Upper lobe of left lung (tissue), 6 donors: ENCODE measurements at places on chromosomes 12 and 14. TPM values are rescaled to one million over a fixed set of nuclear protein-coding genes. Genes with fewer than 3 reads are reported as not detected.

DNA sequence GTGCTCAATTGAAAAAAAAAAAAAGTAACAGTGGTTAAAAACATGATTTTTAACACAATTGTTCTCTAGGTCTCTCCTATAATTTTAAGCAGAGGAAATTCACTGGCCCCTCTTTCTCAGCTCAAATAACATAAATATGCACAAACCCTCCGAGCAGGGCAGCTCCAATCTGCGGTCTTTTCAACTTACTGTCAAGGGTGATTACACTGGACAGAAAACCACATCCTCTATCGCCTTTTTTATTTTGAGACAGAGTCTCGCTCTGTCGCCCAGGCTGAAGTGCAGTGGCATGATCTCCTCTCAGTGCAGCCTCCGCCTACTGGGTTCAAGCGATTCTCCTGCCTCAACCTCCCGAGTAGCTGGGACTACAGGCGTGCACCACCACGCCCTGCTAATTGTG lies 16.5 kb upstream of the GABARAPL1 start:
- no peak for DNase-seq

SEL1L gene
- total RNA-seq = 81.6 TPM

GRCh38 chr14:50003213-50004021 lies 110.5 kb downstream of the ARF6 start:
- DNase-seq = peak; percentile 95

OR4N5 gene
- total RNA-seq = not detected

IQSEC3 gene
- 17.8 TPM for total RNA-seq

TAS2R43 gene
- 10.5 TPM for total RNA-seq

SSPN gene
- 38.8 TPM for total RNA-seq

DNA sequence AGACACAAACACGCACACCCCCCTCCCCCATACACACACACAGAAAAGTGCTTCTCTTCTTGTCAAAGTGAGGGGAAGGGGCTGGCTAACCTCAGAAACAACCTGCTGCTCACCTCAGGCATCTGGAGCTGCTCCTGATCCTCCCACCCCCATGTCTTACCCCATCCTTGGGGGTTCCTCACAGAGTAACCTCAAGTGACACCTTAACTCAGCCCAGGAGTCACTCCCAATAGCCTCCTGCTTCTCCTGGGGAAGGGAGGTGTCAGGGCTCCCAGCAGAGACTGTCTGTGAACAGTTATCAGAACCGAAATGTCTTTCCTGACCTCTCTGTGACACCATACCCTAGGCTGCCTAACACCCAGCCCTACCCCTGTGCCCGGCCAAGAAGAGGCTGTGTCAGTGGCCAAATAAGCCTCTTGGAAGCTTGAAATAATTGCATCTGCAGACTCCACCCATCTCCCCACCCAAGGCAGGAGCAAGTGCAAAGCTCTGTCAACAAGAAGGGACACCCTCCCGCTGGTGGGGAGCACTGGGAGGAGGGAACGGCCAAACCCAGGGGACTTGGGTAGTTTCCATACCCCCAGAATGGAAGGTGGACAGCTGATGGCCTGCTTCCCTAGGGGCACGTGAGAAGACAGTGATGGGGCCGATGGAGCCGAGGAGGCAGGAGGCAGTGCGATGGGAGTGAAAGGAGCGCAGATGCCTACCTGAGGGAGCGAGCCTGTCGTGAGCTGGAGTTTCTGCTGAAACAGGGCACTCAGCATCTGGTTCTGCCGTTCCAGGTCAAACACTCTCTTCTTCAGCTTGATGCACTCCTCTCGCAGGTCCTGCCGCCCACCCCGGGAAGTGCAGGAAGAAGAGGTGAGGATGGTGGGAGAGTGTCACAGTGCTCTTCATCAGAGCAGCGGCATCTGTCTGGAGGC lies 26.8 kb downstream of the NCKAP5L start:
- no peak for DNase-seq

DNA sequence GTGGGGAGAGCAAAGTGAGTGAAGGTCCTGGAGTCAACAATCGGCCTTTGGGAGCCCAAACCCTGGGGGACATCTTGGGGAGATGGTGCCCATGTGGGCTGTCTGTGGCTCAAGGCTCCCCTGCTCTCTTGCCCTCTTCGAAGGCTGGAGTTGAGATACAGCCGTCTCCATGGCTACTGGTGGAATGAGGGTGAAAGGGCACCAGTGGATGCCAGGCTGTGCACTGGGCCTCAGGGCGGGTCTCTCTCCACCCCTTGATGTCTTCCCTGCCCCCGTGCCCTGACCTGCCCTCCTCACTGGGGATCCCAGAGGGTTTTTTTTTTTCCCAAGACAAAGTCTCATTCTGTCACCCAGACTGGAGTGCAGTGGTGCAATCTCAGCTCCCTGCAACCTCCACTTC lies 2.0 kb upstream of the ANKRD9 start:
- DNase-seq = no peak

GRCh38 chr14:90828642-90829487 lies 12.6 kb upstream of the TTC7B start:
- DNase-seq = peak; percentile 60

DNA sequence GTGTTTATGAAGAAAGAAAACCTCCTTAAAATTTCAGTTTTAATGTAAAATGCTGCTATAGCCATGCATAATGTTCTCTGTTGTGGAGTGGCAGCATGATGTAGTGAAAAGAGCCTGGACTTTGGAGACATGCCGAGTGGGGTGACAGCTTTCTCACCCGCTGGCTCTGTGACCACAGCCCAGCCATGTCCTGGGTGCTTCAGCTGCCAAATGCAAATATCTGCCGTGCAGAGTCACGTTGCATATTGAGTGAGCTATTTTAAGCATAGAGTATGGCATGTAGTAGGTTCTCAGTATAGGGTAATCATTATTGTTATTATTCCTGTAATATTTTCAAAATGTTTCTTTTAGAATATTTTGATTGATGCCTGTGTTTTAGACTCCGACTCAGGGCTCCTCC lies 15.5 kb upstream of the TCTN2 start:
- no peak for DNase-seq

DNA sequence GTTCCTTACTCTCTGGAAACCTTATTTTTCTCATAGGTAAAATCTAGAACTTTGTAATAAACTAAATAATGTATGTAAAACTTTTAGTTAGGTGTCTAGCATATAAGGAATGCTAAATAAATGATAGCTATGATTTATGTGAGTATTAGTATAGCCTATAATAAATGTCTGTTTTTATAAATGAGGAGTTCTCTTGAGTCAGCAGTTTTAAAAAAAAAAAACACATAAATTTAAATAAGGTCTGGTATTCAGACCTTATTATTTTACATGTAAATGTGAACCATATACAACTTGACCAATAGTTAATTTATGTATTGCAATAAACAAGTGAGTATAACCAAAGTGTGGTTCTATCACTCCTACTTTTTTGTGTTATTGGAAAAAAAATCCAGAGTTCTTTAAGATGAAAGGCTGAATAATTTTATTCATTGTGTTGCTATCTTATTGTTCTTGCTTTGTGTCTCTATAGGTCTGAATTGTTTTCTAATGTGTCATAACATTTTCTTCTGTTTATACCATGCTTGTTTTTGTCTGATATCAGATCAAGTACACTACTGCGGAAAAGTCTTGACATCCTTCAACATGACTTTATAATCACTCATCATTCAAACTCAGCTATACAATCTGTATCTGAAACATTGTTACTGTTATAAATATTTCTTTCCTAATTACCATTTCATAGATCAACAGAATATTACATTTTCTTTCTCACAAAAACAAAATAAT lies 115.7 kb downstream of the RASSF9 start:
- no peak for DNase-seq

DNA sequence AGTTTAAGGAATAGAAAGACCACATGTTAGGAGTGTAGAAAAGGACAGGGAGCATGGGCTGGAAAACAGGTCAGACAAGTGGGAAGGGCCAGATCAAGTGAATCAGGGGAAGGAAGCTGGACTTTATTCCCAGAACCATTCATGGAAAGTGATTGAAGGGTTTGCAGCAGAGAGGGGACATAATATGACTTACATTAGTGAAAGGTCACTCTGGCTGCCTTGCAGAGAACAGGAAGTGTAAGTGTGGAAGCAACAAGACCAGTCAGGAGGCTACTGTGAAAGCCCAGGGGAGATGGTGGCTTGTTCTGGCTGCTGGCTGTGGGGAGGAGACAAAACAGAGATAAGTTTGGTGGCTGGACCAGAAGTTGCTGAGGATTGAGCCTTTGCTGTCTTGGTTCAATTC lies 69.1 kb downstream of the VCPKMT start:
- DNase-seq = no peak

NDRG2 gene
- total RNA-seq = 94.1 TPM

- no peak for DNase-seq
Measured at GRCh38 chr14:80493620-80494019, 282.3 kb upstream of the DIO2 start.

DNA sequence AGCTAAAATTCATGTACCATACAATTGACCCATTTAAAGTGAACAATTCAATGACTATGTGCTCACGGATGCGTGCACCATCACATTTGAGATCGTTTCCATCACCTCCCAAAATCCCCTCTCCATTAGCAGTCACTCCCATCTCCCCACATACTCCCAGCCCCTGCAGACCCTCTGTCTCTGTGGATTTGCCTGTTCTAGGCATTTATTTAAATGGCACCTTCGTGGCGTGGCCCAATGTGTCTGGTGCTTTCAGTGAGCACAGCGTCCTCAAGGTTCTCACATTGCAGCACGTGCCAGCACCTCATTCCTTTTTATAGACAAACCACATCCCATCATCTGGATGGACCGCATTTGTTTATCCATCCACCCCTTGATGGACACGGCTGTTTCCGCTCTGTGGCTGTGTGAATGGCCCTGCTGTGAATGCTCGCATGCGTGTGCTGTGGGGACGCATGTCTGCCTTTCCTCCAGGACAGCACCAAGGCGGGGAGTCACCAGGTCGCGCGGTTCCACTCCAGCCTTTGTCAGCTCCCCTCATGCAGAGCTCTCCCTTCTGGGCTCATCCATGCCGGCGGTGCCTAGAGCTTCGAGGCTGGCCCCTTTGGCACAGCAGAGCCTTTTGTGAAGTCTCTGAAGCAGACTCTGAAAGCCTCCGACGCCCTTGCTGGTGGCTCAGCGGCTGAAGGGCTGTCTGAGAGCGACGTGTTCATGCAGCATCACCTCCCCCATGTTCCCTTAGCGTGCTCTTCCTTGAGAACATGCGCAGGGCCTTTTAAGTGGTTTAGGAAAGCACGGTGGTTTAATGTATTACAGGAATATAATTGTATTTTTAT lies 184.4 kb downstream of the KIF26A start:
- peak; percentile 15 for DNase-seq

- no peak for DNase-seq
Measured at GRCh38 chr12:19390051-19390598, 49.2 kb upstream of the AEBP2 start.

GRCh38 chr12:92194561-92194960 lies 48.9 kb upstream of the BTG1 start:
- no peak for DNase-seq

CCDC38 gene
- not detected for total RNA-seq

- no peak for DNase-seq
Measured at GRCh38 chr12:22248121-22248520, 86.4 kb downstream of the ST8SIA1 start.

GRCh38 chr14:102980409-102980810 lies 57.9 kb downstream of the AMN start:
- no peak for DNase-seq

DNA sequence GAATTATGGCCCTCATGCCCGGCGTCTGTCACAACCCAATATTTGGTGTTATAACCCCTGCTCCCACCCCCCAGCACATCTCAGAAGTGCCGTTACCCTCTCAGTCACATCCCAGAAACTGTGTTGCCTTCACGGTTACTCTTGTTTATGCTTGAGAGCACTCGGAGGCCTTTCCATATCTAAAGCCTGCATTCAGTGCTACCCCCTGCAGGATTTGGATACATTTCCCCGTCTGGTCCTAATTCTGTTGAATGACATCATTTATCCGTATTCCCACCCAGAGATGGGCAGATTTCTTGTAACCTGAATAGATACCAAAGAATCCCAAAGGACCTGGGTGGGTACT lies 19.1 kb upstream of the FOS start:
- DNase-seq = no peak

SPTSSA gene
- 106 TPM for total RNA-seq

CLEC4E gene
- total RNA-seq = 3.0 TPM

FITM1 gene
- 0.88 TPM for total RNA-seq

- no peak for DNase-seq
Measured at GRCh38 chr12:51601241-51601640, 10.2 kb downstream of the SCN8A start.

GAS2L3 gene
- total RNA-seq = 19.1 TPM

DNA sequence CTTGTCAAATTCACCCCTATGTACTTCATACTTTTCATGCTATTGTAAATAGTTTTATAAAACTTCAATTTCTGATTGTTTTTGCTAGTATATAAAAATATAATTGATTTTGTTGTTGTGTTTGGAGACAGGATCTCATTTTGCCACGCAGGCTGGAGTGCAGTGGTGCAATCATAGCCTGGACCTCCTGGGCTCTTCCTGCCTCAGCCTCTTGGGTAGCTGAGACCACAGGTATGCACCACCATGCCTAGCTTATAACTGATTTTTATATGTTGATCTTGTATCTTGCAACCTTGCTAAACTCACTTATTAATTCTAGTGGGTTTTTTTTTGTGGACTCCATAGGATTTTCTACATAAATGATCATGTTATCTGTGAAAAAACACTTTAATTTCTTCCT lies 23.5 kb downstream of the ATP5MC2 start:
- DNase-seq = no peak

GRCh38 chr14:80906336-80906735 lies 35.2 kb downstream of the CEP128 start:
- DNase-seq = no peak

- no peak for DNase-seq
Measured at GRCh38 chr14:27114180-27114579, 516.3 kb upstream of the NOVA1 start.

DNA sequence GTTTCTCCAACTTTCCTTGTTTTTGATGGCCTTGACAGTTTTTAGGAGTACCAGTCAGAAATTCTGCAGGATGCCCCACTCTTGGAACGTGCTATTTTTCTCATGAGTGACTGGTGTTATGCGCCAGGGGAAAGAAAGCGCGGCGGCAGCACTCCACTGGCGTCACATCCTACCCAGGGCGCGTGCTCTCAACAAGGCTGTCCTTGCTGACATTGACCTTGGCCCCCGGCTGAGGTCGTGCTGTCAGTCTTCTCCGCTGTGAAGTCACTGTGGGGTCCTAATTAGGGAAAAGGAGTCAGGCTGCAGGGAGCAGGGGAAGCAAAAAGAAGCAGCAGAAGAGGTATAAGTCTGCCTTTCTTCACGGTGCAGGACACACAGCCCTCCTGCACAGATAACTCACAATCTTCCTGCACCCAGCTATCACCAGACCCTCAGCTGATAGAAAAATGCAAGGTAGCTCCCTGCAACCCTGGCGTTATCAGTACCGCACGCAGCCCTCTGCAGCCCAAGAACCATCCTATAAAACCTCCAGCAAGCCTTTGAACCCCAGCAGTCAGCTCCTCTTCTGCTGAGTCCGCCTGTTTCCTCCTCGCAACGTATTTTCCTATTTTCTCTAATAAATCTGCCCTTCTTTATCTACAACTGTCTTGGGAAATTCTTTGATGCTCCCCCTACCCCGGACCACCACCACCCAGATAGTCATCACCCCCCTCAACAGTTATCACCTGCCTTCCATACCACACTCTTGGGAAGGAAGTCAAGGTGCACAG lies 48.0 kb upstream of the C14orf180 start:
- no peak for DNase-seq

GRCh38 chr14:54446161-54446693 lies 5.1 kb upstream of the CNIH1 start:
- DNase-seq = no peak
